ENCODE measurements at places on chromosomes 11 and 22.

GRCh38 chr22:38477585-38477984 is 9.7 kb downstream of the KDELR3 start:
- DNase-seq, result no peak

- DNase-seq, result no peak
Measured at GRCh38 chr11:119263352-119263940, 53.5 kb downstream of the MCAM start.

GRCh38 chr22:40055143-40055883 is 60.6 kb downstream of the FAM83F start:
- no peak for DNase-seq

DNA sequence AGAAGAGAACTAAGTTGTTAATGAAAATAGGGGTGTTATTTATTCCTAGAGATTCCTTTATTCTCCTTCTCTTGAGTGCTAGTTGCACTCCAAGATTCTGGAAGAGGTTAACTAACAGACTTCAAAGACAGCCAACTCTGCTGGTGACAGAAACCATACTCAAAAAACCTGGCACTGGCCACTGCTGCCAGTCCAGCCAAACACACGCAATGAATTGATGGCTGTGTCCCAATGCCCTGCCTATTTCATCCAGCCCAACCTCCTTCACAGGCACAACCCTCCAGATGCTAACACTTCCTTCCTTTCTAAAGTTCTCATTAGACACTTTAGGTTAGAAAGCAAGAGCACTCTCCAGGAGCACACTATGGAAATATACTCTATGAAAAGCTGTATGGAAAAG is 150.8 kb upstream of the C11orf58 start:
- no peak for DNase-seq

- DNase-seq, result no peak
Measured at GRCh38 chr11:36567694-36568093, at the start of gene RAG1. Gene RAG1 (plus strand): TSS chr11:36568007. CDS start chr11:36573305, 5,298 bp downstream.

DNA sequence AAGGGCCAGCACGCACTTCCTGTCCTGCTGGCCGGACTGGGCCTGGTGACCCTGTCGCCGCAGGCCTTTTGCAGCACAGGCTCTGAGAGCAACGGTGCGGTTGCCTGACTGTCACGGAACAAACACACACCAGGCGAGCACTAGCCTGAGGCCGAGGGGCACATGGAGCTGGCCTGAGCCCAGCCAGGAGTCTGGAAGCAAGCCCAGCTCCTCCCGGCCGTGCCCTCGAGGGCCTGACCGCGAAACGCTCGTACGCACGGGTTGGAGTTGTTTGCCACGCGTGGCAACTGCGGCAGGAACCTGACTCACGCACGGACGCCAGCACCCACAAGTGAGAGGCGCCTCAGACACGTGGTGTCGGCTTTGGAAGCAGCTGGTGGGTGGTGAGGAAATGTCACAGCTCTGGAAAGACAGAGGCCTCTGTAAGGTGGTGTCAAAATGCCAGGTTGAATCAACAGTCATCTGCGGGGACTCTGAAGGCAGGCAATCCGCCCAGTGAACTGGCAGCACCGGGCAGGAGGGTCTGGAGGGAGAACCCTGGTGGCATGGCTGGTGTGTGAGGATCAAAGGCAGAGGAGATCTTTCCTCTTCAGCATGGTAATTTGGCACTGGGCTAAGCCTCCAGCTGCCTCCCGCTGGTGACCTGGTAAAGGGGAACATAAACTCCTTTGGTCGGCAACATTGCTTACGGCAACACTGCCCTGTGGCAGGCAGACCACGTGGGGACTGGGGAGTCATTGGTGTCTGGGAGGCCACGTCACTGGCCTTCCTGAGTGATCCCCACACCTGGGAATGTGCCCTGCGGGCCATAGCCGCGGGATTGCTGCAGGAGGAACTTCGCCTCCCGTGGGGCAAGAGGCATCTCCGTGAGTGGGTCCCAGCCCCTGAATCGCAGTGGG is 15.3 kb upstream of the IL17REL start:
- no peak for DNase-seq

- peak; percentile 32 for DNase-seq
Measured at GRCh38 chr22:42651134-42651533, 1.9 kb upstream of the CYB5R3 start.

DNA sequence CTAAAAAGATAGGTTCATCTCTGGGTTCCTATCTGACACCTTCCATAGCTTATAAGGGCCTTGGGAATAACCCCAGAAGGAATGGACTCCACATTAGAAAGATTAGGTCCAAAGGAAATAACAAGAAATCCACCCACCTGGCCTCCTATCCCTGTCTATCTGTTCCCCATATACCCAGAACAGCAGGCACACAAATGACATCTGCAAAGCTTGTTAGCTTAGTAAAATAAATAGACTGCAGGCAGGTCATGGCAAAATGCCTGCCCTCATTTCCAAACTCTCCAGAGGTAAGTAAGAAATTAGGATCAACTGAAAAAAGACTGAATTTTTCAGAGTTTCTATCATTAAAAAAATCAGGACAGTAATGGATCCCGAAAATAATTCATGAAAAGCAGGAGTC is 489.5 kb downstream of the DLG2 start:
- DNase-seq, result no peak

DNA sequence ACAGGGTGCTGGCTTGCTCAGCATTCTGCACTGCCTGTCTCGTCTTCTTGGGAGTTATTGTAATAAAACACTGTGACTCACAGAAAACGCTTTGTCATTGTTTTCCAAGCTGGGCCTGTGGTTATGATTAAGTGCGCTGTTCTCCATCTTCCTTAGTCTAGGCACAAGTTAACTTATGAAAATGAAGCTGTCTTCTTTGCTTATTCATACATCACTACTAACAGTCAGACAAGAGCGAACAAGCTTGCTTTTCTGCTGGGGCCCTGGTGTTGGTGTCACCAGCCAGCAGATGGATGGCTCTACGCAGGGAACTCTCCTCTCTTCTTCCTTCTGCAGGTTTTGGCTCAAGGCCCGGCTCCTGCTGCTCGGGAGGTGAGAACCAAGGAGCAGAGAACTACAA is 380.1 kb upstream of the SYN3 start:
- no peak for DNase-seq

GRCh38 chr11:1017269-1018005 is 19.1 kb downstream of the MUC6 start:
- no peak for DNase-seq

DNA sequence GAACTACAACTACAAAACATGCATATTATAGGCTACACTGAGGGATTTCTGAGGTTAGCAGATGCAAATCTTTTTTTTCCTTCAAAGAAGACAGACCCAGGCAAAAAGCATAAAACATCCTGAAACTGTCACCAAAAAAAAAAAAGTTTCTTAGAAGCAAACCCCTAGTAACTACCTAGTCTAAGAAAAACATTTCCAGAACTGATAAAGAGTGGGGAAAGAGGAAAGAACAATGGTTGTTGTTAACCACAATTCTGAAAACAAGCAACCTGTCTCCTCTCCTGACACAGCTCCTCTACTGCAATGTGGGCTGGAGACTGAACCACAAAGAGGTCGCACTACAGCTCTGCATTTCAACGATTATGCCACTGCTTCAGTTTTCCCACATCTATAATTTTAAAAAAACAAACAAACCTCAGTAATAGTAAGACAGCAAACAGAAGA is 15.0 kb downstream of the DENND5A start:
- DNase-seq, result no peak

GRCh38 chr11:32034680-32035079 is 56.2 kb upstream of the RCN1 start:
- DNase-seq, result no peak

DNA sequence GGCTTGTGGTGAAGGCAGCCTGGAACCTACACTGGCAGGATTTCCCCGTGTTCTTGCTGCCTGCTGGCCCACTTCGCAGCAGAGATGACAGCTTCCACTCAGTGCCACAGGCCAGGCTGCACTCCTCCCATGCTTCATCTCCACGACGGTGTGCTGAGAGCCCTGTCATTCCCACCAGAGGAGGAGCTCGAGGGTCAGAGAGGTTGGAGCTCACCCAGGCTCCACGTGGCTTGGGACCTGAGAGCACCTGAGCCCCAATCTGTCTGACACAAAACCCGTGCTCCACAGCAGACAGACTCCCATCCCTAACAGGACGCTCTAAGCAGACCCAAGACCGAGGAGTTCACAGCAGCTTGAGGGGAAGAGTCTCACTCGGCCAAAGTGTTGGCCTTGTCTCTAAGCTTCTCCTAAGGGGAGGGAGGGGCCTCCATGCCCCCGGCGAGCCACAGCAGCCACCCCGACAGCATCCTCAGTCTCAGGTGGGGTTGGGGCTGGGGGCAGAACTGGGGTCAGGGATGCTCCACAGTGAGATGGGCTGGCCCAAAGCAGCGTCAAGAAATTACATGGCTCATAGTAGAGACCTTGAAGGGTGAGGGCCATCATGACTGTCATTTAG is 10.7 kb downstream of the LRFN4 start:
- DNase-seq, result peak; percentile 52

- DNase-seq, result no peak
Measured at GRCh38 chr11:61617515-61617914, 36.6 kb upstream of the SYT7 start.

DNA sequence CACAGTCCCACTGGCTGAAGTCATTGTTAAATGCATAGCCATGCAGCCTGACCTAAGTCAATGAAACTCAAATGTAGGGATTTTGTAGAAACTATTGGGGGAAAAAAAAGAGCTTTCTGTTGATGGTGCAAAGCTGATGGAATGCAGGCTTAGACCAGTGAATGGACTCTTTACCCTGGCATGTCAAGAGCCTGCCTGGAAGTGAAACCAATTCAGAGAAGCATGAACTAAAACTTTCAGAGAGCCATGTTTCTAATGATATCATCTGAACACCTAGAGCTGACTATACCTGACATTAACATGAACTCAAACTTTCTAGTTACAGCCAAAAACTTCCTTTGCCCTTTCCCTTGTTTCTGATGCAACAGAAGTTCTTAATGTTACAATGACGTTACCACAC is 89.0 kb downstream of the APIP start:
- DNase-seq, result no peak

- DNase-seq, result no peak
Measured at GRCh38 chr11:111829185-111829968, 42.0 kb downstream of the ALG9 start.

- no peak for DNase-seq
Measured at GRCh38 chr11:123616505-123617198, 37.8 kb downstream of the SCN3B start.

- no peak for DNase-seq
Measured at GRCh38 chr11:78943154-78943553, 368.5 kb upstream of the NARS2 start.

- no peak for DNase-seq
Measured at GRCh38 chr11:32141745-32142546, 51.1 kb downstream of the RCN1 start.

GRCh38 chr11:117226388-117227385 is 5.2 kb downstream of the PCSK7 start:
- peak; percentile 90 for DNase-seq

DNA sequence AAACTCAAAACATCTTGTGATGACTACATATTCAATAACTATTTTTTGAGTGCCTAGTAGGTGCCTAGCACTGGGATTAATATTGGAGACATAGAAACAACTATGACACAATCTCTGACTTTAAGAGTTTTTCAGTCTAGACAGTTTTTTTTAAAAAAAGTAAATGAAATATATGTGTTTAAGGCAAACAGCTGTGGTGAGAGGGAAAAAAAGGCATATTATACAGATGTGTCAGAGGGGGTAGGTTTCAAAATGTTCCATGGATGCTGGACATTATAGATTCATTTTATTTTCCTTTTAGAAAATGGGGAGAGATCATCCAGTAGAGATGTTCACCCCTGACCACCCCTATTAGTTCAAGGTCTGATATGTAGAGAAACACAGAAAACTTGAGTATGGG is 90.8 kb downstream of the LUZP2 start:
- DNase-seq, result no peak

GRCh38 chr11:50098186-50098725 is 65.6 kb downstream of the OR4C45 start:
- no peak for DNase-seq

- no peak for DNase-seq
Measured at GRCh38 chr22:30591191-30591587, 521 bp downstream of the PES1 start.

- DNase-seq, result no peak
Measured at GRCh38 chr11:120608760-120609211, 97.2 kb downstream of the GRIK4 start.

DNA sequence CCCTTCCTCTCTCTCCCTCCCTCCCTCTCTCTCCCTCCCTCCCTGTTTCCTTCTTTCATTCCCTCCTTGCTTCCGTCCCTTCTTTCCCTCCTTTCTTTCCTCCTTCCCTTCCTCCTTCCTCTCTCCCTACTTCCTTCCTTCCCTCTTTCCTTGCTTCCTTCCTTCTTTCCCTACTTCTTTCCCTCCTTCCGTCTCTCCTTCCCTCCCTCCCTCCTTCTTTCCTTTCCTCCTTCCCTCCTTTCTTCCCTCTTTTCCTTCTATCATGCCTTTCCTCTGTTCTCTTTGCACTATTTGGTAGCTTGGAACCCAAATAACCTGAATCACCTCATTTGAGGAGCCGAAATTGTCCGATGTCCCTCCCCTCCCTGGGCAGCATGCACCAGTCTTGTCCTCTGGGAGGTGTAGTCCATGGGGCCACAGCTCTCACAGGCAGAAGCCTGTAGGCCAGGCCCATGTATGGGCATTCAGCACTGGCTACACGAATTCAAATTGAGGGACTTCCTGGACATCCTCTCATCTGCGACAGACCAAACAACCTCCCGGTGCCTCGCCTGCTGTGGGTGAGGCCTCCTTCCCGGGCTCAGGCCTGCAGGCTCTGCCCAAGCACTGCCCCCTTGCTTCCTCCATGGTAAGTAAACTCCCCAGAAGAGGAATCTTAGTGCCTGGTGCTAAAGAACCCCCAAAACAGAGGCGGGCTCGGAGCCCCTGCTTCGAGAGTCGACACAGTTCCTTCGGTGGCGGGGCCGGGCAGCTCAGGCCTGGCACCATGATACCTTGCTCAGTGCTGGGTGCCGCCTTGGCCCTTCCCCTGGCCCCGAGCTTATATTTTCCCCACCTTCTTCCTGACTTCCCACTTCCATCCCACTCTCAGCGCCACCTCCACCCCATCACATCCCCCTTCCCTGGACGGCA is 454.1 kb upstream of the CADM1 start:
- DNase-seq, result peak; percentile 33

- no peak for DNase-seq
Measured at GRCh38 chr22:39472570-39473556, 16.1 kb downstream of the MGAT3 start.

DNA sequence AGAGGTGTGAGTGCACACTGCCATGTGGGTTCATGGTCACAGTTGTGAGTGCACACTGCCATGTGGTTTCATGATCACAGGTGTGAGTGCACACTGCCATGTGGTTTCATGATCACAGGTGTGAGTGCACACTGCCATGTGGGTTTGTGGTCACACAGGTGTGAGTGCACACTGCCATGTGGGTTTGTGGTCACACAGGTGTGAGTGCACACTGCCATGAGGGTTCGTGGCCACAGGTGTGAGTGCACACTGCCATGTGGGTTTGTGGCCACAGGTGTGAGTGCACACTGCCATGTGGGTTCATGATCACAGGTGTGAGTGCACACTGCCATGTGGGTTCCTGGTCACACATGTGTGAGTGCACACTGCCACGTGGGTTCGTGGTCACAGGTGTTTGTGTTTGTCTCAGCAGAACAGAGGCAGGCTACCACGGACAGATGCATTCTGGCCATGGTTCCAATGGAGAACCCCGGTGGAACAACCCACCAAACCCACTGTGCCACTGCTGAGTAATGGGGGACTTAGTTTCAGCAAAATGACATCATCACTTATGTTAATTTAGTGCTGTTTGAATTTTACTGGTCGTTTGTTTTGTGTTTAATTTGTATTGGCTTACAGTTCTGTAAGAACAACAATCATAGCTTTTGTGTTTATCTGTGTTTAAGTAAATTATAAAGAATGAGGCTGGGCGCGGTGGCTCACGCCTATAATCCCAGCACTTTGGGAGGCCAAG is 57.2 kb downstream of the RPS6KA4 start:
- no peak for DNase-seq
